ENCODE measurements at places on chromosomes 6 and 20.
A peak's percentile ranks its signal among the peaks of the same experiment; 100 is the strongest.

- no peak for DNase-seq
These were observed 72.8 kb downstream of the SMOC2 start for GRCh38 chr6:168513766-168514165.

- no peak for DNase-seq
These were observed 37.4 kb downstream of the ATXN1 start for GRCh38 chr6:16723826-16724225.

GRCh38 chr6:111837641-111838500 lies 35.4 kb downstream of the FYN start:
- peak; percentile 39 for DNase-seq

- peak; percentile 11 for DNase-seq
These were observed 11.2 kb downstream of the NT5DC1 start for GRCh38 chr6:116111552-116112528.

GRCh38 chr6:170106906-170107525 lies 183.9 kb downstream of the DLL1 start:
- DNase-seq = no peak

GRCh38 chr6:87779542-87779941 lies 77.5 kb upstream of the AKIRIN2 start:
- DNase-seq = no peak
